ENCODE measurements at places on chromosomes 2 and 18.

GRCh38 chr2:39516347-39517101 is 79.4 kb upstream of the MAP4K3 start:
- DNase-seq: peak; percentile 17

DNA sequence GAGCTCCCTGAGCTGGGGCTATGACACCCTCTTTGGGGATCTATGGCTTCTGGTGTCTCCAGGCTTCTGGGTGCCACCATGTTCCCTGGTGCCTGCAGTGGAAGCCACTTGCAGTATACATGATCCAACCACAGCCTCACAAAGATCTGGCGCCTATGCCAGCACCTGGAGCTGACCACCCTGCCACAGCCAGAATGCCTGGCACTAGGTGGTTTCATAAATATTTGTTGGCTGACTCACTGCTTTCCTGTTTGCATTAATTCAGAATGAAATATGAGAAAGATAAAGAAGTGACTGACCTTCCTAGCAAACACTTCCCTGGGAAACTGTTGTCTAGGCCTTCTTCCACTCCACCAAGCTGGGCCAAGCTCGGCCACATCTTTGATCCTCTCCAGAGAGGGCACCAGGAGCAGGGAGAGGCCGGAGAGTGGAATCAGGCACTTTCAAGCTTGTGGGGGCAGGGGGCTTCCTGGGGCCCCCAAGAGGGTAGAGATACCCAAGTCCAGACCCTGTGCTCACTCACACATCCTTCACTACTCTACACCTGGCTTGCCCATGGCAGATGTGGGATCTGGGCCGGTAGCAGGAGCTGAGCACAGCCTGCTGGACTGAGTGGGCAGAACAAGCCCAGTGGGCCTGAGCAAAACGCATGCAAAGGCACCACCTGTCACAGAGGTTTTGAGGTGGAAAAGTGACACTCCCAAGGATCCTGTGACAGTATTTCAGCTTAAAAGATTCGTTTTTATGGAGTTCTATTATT is 565.7 kb downstream of the SLC4A3 start:
- DNase-seq: no peak

DNA sequence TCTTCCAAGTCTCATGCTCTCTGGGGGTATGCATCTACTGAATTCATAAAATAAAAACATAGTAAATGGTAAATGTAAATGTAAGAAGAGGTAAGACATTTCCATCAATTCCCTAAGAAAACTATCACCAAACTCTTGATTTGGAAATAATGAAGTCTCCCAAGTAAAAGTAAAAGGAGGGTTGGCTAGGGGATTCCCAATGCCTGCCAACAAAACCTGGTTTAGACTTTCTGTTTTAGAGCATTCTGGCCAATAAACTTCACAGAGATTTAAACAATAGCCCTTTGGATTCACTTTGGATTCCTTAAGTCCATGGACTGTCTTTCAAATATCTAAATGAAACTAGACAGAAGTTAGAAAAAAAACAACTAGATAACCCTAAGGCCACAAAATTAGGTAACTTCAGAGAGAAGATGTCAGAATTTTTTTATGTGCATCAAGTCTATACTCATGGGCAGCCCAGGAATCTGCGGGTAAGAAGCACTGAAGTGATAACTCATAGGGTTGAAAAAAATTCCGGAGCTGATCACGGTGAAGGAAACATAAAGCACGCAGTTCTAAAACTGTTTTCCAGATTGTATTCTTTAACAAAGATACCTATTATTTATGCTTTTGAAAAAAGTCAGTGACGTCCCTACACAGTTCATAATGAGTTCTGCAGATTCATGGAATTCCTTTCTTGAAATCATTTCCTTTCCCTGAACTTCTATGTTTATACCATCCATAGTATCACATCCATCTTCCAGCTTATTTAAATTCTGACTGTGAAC is 263.6 kb downstream of the AFF3 start:
- DNase-seq: no peak

DNA sequence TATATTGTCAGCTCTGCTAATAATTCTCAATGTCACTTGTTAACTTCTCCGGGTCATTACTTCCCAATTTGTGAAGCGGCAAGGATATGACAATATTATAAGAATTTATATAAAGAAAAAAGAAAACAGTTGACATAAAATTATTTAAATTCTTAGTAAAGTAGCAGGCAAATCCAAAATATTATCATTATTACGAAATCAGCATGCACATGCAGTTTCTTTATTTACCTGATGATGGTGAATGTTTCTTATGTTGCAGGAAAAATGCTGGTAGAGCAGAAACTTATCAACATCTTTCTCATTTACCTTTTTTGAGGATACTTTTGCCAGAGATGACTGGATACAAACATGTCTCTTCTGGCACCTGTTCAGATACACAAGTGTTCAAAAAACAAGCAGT is 38.1 kb downstream of the SRBD1 start:
- DNase-seq: no peak

DNA sequence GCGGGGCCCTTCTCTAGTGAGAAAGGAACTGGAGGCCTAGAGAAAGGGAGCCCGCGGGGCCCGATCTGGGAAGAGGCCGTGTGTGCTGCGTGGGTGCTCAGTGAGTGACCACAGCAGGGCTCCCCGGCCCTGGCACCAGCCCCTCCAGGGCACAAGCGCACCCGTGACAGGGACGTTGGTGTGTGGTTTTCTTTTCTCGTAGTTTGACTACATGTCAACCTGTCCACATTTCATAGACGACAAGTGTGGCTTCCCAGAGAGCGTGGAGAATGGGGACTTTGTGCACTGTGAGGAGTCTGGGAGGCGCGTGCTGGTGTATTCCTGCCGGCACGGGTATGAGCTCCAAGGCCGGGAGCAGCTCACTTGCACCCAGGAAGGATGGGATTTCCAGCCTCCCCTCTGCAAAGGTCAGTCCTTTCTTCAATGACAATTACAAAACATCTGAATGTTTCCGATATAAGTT is 83.1 kb downstream of the TPO start:
- no peak for DNase-seq

DNA sequence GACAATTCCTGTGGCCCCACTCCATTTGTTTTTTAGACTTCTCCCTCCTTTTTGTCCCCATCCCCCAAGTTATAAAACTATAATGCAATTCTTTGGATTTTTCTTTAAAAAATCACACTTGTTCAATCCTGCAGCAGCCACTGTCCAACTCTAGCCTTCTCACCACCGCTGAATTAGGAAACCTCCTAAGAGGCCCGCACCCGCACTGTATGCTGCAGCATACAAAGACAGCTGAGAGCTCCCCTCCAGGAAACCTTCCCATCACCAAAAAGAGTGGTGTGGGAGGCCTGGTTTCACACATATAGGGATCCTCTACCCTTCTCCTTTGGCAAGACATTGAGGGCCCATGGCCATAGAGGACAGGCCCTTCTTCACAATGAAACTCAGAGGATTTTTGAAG is 2.9 kb downstream of the PCGF1 start:
- DNase-seq: no peak

GRCh38 chr2:29983308-29983707 is 61.9 kb upstream of the ALK start:
- DNase-seq: no peak

GRCh38 chr2:163703386-163703785 is 32.4 kb downstream of the FIGN start:
- no peak for DNase-seq

DNA sequence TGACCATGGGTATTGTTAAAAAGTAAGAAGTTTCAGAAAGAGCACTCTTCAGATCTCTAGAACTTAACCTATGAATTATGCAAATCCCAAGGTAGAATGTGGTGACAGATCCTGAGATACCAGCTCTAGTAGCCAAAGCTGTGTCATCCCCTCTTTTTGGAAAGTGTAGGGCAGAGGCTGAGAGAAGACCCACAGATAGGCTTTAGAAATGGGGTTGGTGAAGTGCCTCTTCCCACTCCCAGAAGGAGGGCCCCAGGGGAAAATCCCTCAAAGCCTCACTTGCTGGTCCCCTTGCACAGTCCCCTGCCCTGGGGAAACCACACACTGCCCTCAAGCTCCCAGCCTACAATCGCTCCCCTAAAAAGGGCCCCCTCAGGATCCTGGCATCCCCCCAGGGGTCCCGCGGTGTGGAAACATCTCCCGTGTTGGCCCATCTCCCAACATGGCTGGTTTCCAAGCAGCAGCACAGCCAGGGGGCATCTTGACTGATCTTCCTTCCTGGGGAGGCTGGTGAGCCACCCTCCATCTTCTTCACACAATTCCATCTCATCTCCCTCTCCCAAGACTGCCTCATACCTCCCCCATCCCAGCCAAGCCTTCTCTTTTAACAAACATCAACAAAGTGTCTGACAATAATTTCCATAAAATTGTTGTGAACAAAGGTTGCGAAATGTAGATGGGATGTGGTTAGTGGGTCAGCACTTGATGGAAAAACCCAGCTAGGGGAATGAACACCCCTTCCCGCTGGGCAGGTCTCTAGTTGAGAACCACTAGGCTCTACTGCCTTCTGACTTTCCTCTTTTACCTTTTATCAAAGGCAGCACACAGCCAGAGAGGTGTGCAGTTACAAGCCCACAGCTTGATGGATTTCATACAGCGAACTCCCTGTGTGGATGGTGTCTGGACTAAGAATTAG is 25.1 kb downstream of the MAL start:
- DNase-seq: no peak

DNA sequence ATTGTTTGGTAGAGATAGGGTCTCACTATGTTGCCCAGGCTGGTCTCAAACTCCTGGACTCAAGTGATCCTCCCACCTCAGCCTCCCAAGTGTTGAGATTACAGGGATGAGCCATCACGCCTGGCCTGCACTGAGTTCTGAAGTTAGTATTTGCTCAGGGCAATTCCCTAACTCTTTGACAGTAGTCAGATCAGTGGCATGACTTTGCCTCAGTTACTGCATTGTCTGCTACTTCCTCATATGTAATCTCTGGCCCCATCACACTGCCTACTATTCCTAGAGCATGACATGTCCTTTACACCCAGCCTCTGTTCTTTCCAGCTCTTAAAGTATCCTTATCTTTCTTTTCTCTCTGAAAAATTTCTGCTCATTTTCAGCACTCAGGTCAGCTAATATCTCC is 193.5 kb downstream of the LDLRAD4 start:
- DNase-seq: no peak

DNA sequence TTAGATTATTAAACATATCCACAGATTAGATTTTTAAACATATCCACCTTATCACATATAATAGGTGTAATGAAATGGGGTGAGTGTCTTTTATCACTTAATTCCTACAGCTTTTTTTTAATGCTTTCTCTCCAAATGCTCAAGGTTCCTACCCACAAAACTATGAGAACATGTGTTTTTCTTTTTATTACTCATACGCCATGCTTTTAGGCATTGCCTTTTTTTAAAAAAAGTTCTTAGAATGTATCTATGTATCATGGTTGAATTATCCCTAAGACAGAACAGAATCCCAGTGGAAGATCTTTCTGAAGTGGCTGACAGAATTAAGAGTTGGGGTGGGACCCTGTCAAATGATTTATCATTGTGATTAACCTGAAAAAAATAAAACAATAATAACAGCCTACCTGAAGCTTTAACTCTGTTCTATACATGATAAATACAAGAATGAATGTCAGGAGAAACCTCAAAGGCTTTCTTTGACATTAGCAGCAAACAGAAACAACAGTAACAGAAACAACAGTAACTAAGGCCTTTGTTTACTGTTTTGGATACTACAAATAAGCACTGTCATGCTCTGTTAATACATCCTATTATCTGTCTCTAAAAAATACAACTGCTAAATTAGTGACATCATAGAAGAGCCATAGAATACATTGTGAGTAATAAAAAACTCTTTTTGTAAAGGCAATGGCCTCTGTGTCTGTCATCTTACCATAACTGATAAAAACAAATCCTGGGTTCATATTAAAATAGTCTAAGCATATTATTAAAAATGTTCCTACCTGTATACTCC is 4.1 kb upstream of the ZNF397 start:
- no peak for DNase-seq

- no peak for DNase-seq
Observed at GRCh38 chr2:122368576-122369243, 613.3 kb downstream of the TSN start.

DNA sequence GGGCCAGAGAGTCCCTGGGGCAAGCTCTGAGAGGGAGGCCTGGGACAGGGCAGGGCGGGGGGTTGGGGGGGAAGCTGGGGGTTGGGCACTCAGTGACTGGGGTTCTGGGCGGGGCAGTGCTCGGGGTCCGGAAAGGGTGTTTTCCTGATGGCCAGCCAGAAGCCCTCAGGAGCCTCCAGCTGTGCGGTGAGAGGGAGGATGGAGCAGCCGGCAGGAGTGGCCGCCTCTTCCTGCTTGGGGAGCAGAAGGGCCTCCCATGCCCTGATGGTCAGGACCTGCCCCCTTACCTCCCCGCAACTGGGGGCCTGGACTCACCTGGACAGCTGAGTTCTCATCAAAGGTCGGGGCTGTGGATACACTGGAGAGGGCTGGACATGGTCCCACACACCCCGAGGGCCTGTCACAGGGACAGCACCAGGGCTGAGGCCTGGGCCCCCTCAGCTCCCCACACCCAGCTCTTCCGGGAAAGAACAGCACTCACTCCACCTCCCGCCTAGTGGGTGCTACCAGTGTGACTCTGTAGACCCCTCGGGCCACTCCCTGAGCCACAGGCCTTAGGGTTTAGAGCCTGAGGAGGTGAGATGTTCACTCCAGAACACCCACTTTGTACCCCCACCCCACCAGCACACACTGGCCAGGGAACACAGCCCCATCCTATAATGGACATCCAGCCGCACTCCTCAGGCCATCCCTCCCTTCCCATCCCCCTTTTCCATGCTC is 6.7 kb downstream of the SFTPB start:
- no peak for DNase-seq

- no peak for DNase-seq
Observed at GRCh38 chr2:64587561-64587960, 63.4 kb downstream of the AFTPH start.

DNA sequence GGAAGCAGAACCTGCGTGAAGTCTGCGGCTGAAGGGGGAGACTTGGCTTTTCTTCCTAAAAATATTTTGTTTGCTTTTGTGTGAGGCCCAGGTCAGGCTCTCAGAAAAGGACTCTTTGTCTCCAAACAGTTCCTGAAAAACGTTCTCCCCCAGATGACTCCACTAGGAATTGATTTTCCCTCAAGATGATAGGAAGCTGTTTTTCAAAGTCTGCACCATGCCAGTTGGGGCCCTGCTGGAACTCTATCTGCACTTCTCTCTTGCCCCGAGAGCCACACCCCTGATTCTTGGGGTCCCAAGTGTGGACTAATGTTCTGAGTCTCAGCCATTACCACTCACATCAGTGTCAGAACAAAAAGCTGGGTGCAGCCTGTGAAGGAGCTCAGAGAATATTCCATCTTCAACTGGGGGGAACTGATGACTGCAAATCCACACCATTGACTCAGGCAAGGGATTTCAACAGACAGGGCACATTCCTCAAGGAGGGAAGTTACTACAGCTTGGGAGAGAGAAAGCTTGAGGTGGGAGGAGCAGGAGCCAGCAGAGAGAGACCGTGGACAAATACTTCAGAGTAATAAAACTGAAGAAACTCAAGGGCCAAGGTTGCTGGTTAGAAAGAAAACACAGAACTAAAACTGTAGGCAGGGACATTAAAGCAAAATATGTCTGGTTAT is 768.3 kb downstream of the RNF144A start:
- peak; percentile 86 for DNase-seq

Measured in GM03348 (cell line).